Stimulated activated CD4-positive, alpha-beta T cell treated with anti-CD3 and anti-CD28 coated beads, Interleukin-4, amount 100 ng/mL, for 1 hour (primary cell): ENCODE measurements at places on chromosomes 2 and 18.
A peak's percentile ranks its signal among the peaks of the same experiment; 100 is the strongest.

DNA sequence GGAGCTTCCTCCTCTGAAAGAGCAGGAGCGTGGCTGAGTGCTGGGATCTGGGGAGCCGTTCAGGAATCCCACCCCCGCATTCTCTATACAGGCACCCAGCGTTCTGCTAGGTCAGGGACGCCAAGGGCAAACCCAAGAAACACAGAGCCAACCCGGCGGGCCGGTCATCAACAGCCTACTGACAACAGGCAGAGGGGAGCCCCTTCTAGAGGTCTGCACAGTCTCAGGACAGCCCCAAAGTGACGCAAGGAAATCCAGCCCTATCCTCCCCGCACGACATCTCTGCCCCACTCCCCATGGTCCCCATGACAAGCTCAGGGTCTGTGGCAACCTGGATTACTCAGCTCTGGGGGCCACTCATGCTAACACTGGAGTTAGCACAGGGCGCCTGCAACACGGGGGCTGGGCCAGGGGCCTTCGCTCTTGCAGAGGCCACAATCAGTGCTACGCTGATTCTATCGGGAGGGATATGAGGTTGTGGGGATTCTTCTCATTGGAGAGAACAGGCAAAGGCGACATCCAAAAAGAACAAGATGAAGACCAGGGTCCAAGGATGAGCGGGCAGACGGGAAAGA, 81.6 kb downstream of the PXDN start:
- DNase-seq = no peak

DNA sequence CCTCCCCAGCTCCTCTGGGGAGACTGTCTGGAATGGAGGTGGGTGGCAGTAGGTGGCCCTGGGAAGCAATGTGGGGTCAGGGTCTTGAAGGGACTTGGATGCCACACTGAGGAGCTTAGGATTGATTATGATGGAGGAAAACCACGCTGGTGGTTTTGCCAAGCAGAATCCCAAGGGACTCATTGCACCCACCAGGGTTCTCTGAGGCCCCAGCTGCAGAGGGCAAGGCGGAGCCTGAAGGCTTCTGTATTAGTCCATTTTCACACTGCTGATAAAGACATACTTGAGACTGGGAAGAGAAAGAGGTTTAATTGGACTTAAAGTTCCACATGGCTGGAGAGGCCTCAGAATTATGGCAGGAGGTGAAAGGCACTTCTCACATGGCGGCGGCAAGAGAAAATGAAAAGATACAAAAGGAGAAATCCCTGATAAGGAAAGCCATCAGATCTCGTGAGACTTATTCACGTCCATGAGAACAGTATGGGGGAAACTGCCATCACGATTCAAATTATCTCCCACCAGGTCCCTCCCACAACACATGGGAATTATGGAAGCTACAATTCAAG, 87.2 kb upstream of the YWHAQ start:
- DNase-seq = no peak

DNA sequence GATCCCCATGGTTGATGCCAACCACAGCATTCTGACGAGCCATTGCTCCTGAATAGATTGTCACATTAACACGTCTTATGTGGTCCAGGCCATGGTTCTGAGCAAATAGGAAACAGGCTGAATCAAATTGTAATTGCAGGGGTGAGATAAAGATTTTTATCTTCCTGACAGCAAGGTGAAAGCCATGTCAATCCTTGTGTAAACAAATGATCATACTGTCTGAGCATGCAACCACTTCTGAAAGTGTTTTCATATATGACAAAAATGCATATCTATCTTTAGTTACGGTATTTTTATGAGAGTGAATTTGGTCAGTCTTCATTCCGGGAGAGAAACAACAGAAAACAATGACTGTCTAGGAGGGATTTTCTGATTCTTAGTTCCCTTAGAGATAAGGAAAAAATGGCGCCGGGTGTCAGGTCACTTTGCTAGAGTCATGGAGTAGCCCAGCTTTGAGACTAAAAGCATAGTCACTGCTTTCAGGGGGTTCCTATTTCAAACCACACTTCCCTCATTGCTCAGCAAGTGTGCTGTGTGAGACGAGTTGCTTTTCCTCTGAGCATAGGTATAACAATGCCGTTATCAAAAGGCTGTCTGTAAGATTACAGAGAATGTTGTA, 958.9 kb downstream of the DCDC2C start:
- no peak for DNase-seq

- no peak for DNase-seq
Measured at GRCh38 chr2:174086708-174087107, 121.5 kb upstream of the SP3 start.

GRCh38 chr2:60559880-60560279, 6.4 kb upstream of the BCL11A start:
- no peak for DNase-seq

DNA sequence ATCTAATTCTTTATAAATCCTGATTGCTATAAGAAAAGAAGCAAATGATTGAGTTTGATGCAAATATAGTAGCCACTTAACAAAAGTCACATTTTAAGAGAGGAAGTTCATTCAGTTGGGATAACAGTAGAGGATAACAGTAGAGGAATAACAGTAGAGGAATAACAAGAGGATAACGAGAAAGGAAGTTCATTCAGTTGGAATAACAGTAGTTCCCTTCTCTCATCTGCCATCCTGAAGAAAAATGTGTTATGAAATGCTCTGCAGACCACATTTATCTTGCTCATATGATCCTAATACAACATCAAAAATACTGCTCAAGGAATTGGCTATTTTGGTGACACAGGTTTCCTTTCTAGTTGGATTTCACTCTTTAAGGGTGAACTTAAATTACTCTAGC, 105.3 kb upstream of the UNC80 start:
- DNase-seq = no peak

GRCh38 chr2:76197842-76198448, 487.2 kb upstream of the GCFC2 start:
- peak; percentile 7 for DNase-seq

- DNase-seq = no peak
Measured at GRCh38 chr18:10404168-10404567, 50.3 kb upstream of the APCDD1 start.

DNA sequence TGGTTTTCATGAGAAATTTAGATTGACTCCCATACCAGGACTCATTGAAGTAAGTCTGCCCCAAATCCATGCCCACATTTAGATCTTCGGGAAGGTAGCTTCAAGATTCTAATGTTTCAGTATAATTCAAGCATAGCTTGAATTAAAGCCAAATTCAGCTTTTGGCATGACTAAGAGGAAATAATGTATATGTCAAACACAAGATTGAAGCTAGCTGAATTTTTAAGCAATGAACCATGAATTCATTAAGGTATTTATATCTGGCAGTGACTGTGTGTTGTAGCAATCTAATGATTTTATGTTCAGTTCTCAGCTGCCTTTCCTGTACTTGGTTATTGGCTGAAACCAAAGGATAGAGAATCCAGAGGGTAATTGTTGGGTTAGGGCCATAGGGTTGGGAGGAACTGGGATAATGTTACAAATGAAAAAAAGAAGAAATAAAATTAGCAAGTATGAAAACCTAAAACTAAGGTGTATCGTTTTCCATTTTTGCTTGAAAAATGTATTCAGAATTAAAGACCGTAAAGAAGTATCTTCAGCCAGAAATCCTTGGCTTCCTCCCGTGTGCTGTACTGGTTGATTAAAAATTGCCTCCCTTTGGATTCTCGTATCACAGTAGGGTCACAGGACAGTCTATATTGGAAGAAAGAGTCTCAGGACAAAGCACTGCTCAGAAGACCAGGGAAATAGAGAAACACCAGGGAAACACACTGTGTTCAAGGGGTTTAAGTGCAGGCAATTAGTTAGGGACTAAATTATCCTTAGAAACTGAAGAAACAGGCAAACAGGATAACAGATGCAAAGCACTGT, 119.0 kb upstream of the FN1 start:
- no peak for DNase-seq

- DNase-seq = no peak
Measured at GRCh38 chr2:118850168-118850900, 2.9 kb upstream of the EN1 start.

DNA sequence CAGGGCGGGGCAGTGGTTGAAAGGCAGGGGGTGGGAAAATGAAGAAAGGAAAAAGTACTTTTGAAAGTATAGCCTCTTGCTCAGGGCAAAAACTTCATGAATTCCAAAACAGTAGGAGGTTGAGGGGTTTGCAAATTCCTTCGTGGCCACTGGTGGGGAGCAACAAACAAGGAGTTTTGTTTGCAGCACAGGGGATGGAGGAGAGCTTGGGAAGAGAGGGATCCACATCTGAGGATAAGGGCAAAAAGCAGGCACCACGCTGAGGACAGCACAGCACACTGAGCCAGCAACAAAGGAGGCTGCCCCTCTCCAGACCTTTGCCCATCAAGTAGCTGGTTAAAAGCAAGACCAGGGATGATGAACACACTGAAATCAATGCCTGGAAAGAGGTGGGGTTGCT, 148.9 kb downstream of the TCF4 start:
- DNase-seq = no peak

- no peak for DNase-seq
Measured at GRCh38 chr2:17589406-17590035, 49.0 kb downstream of the VSNL1 start.

DNA sequence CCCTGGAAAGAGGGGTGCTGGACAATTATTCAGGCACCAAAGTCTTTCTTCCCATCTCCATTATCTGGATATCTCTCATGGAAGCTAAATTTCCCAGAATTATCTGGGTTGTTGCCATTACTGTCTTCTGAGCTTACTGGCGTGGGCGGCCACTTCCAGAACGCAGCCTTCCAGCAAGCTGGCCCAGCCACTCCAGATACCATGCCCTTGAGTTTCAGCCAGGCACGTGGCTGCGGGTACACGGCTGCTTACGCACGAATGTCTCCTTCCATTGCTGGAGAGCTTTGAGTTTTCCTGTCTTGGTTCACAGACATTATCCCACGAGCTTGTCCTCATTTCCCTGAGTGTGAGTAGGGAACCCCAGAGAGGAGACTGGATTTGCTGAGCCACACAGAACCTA, 32.7 kb downstream of the CELF4 start:
- DNase-seq = no peak

- no peak for DNase-seq
Measured at GRCh38 chr2:138618971-138619370, 117.4 kb downstream of the SPOPL start.

GRCh38 chr2:163768881-163769695, 33.3 kb upstream of the FIGN start:
- DNase-seq = no peak

DNA sequence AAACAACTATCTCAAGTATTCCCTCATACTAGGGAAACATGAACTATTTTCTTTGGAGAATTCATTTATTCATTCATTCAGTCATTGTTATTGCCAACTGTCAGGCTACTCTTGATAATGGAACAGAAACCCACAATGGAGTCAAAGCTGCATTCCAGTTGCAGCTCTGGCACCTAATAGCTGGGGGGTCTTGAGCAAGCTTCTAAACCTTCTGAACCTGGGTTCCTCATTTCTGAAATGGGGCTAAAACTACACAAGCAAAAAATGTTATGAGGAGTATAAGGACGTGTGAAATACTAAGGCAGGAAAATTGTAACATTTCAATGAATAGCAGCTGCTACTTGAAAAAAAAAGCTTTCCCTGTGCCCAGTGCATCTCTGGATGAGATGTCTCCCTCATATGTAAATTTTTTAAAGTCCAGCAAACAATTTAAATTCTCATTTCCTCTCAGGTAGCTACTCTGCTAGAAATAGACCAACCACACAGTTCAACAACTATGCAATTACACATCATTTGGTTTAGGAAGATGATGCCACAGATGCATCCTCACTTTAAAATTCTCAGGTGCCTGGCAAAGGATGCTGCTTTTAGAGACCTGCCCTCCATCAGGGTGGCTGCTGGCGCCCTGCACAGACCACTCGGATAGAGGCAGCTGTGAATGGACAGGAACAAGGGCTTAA, 38.5 kb downstream of the SPRED2 start:
- DNase-seq = no peak

DNA sequence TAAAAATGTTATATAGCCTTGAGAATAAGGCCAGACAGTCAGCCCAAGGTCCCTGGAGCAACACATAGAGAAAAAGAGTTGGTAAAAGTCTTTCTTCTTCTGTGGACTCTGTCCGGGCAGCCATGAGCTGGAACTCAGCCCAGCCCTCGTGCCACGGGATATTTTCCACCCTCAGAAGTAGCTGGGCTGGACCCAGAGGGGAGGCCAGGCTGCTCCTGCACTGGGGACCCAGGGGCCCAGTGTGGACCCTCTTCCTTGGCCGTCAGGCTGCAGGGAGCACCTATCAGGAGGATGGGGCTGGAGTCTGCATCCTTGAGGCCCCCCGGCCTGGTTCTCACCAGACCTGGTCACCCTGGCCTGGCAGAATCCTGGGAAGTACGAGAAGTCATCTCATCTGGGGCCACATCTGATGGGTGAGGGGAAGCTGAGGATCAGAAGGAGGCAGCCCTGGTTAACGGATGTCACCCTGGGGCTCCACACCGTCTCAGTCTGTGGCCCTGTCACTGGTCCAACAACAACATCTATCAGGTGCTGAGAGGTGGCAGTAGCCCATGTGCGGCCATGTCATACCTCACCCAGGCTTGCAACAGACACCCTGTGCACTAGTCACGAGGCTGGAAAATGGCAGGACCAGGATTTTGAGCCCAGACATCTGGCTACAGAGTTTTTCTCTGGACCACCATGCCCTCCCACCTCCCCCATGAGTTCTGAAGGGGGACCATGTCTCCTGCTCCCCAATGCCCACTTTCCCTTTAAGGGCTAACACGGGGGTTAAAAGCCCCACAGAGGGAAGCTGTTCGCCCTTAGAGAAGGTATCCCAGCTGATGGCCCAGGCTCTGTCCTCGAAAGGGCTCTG, 33.0 kb downstream of the SDC1 start:
- no peak for DNase-seq

DNA sequence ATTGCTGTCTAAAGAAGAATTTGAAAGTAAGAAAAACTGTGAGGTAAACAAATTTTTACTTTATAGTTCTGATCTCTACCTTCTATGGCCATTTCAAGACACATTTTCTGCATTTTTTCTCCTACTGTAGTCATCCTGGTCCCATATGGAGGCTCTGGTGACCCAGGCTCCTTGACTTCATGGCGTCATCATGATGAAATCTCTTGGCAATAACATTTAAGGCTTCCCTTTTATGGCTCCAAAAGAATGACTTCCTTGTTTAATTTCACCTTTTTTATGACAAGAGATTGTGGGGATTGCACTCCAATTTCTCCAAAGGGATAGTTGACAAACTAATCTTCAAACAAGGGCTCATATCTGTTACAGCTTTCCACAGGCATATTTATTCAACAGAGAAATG, 143.0 kb upstream of the SCN7A start:
- DNase-seq = no peak
